Bronchial epithelial cell (primary cell): ENCODE measurements at places on chromosomes 2 and 18. TPM values are rescaled to one million over a fixed set of nuclear protein-coding genes. Genes with fewer than 3 reads are reported as not detected.

The MDH1B gene
- 0.26 TPM in 1 of 2 replicates, not detected in the other for total RNA-seq

The ANKRD30BL gene
- not detected in 2 replicates for total RNA-seq

The HOXD3 gene
- total RNA-seq = not detected in 2 replicates

The HRH4 gene
- under 0.01 and 0.13 TPM in 2 replicates for total RNA-seq

The GLI2 gene
- total RNA-seq = under 0.01 and 0.26 TPM in 2 replicates

The SULT1C4 gene
- not detected in 2 replicates for total RNA-seq

The VAMP5 gene
- total RNA-seq = 4.5 and 5.5 TPM in 2 replicates

The SYT4 gene
- not detected in 2 replicates for total RNA-seq

The GKN2 gene
- not detected in 2 replicates for total RNA-seq

The SEC11C gene
- total RNA-seq = 48.7 and 61.8 TPM in 2 replicates

The MAP3K2 gene
- total RNA-seq = 24.1 and 27.9 TPM in 2 replicates

The MAPRE3 gene
- total RNA-seq = 1.6 and 2.8 TPM in 2 replicates

The SGO2 gene
- total RNA-seq = 0.64 and 0.79 TPM in 2 replicates
